ENCODE measurements at places on chromosomes 5 and 9. TPM values are rescaled to one million over a fixed set of nuclear protein-coding genes. Genes with fewer than 3 reads are reported as not detected.

- no peak for DNase-seq
Observed at GRCh38 chr9:2879803-2880202, 35.9 kb upstream of the PUM3 start.

DNA sequence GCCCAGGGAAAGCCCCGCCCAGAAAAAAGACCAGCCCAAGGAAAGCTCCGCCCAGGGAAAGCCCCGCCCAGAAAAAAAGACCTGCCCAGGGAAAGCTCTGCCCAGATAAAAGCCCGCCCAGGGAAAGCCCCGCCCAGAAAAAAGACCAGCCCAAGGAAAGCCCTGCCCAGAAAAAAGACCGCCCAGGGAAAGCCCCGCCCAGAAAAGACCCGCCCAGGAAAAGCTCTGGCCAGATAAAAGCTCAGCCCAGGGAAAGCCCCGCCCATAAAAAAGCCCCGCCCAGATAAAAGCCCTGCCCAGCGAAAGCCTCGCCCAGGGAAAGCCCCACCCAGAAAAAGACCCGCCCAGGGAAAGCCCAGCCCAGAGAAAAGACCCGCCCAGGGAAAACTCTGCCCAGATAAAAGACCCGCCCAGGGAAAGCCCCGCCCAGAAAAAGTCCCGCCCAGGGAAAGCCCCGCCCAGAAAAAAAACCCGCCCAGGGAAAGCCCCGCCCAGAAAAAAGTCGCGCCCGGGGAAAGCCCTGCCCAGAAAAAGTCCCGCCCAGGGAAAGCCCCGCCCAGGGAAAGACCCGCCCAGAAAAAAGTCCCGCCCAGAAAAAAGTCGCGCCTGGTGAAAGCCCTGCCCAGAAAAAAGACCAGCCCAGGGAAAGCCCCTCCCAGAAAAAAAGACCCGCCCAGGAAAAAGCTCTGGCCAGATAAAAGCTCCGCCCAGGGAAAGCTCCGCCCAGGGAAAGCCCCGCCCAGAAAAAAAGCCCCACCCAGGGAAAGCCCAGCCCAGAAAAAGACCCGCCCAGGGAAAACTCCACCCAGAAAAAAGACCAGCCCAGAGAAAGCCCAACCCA, 11.9 kb downstream of the GRIN1 start:
- no peak for DNase-seq

DNA sequence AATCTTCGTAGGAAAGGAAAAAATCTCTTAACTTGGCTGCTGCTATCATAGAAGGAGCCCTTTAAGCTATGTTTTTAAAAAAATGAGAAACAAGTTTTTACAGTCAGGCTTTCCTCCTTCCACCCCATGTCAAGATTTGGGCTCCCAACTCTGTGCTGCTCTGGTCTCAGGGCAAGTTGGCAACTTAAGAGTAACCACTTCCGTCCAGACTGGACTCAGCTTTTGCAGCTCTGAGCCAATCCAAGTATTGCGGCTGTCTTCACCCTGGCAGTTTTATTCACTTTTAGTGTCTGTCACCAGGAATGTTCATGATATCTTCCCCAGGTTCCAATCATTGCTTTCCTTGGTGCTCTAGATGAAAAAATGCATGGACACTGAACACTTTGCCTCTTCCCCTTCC, 115.9 kb upstream of the GAS1 start:
- no peak for DNase-seq

DNA sequence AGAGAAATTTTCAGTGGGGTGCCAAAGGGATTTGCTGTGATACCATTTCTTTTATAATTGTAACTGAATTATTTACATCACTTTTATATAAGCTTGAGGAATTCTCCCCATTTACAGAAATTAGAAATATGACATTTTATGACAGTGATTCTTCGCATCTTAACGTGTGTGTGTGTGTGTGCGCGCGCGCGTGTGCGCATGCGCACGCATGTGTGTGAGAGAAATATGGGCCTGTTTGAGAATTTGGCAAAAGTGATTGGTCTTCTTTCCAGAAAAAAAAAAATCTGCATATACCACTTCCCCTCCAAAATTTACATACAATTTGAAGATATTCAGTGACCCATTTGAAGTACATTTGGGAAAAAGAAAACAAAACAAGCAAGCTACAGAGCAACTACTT, 190.7 kb upstream of the PDE4D start:
- DNase-seq: no peak

DNA sequence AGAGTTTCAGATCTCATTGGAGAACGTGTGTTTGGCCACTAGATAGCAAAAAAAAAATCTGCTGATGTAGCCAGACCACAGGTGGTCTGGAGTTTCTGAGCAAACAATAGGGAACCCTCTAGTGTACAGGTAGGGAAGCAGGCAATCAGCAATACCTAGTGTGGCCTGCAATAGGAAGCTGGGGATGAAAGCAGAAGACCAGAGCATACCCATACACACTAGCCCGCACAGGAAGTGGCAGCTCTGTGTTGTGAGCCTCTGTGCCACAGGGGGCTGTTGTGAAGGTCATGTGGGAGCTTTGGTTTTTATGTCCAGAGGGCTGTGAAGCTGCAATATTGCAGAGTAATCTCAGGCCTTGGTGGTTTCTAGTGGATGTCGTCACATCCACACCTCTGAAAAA, 81.2 kb downstream of the MTAP start:
- DNase-seq: no peak

The OBP2B gene
- total RNA-seq: not detected

The SLCO4C1 gene
- total RNA-seq: 0.13 TPM

The PRSS3 gene
- not detected for total RNA-seq

The PHF24 gene
- not detected for total RNA-seq

All from T-helper 17 cell (primary cell).